ENCODE measurements at places on chromosomes 13 and 19.

- no peak for DNase-seq
These were observed 68.2 kb downstream of the RAP2A start for GRCh38 chr13:97502181-97502580.

GRCh38 chr13:34897220-34897619 is 44.9 kb upstream of the NBEA start:
- DNase-seq = no peak

- DNase-seq = no peak
These were observed 2.2 kb downstream of the CERS1 start for GRCh38 chr19:18893587-18894253.

DNA sequence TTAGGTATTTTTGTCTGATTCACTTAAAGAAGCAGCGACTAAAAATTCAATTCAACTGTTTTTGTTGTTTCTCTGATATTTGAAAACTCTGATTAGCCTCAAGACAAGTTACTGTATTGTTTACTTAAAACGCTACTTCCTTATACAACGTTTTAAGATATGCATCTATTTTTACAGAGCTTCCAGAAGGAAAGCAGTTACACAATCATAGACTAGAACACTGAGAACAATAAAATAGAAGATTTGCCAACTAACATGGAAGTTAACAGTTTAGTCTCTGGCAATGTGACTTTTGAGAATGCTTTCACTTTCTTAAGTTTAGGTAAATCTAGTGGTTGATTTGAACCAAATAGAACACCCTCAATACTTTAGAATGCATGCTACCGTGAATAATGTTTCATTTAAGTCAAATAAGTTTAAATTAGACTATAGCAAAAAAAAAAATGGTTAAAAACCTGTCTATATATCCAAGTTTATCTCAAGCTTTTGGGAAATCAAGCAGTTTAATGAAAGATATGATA is 614.8 kb downstream of the DACH1 start:
- no peak for DNase-seq

DNA sequence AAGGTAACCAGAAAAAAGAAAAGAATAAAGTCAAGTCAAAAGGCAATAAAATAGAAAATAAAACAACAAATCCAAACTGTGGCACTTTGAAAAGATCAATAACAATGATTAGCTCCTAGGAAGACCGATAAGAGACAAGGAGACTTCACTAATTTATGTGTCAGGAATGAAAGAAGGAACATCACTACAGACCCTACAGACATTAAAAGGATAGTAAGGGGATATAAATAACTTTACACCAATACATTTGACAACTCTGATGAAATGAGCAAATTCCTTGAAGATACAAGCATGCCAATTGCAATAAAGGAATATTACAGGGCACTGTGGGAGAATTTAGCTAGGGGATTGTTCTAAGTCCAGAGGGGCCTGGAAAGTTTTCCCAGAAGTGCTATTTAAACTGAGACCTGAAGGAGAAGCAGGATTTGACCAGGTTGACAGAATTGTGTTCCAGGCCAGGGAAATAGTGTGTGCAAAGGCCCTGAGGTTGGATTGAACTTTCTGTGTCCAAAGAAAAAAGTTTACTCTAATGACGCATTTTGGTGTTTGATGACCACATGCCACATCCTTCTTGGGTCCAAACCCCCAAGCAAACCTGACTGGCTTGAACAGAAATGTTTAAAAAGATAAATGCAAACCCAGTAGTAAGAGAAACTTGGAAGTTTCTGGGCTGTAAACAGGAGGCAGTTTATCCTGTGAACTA is 1.6 kb upstream of the C19orf38 start:
- DNase-seq = no peak

DNA sequence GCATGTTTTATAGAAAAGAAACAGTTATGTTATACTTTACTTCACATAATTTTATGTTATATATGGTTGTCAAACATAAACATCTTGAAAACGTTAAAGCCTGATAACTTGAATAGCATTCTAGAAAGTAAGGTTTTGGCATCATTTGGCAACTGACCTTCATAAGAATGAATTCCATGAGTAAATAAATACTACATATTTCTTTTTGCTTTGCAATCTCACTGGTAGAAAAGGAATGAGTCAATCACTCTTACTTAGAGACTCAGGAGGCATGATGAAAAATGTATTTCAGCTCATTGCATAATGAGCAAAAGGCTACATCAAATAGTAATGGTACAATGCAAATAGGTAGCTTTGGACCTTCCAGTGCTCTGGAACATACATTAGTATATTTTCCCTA is 1381.9 kb downstream of the EFNB2 start:
- no peak for DNase-seq

DNA sequence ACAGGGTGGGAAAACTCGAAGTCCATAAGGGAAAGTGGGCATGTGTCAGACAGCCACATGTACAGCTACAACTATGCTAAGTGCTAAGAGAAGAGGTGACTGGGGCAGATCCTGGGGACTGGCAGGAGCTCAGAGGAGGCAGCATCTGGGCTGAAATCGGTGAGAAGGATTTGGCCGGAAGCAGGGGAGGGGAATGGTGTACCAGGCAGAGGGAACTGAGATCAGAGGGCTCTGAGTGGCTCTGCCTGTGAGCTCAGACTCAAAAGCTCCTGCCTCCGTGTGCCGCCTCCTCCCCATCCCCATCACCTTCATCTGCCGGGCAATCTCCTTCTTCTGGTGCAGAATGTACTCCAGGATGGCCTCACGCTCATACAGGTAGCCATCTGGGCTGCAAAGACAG is 21.8 kb downstream of the NOSIP start:
- DNase-seq = no peak

- DNase-seq = peak; percentile 72
These were observed 22.3 kb downstream of the IER2 start for GRCh38 chr19:13172346-13173138.

DNA sequence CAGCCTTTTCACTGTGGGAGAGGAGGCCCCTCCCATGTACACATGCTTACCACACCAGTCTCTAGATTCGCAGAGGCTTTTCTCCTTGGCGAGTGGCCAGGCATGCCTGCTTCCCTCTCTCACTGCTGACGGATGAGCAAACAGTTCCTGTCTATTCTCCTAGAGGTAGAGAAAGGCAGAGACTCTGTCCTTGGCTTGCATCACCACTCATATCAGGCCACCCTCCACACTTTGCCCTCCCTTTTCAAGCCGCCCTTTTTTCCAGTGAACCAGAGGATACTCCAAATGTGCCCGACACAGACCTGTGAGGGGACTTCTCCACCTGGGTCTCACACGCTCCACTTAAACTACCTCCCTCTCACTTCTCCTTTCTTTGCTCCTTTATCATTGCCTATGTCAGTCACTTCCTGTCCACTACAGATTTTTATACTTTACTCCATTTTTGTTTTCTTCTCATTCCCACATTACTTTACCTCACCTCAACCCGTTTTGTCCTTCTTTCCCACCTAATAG is 284.6 kb downstream of the DNAJC15 start:
- peak; percentile 34 for DNase-seq

GRCh38 chr13:111371720-111372119 is 51.3 kb downstream of the TEX29 start:
- no peak for DNase-seq

GRCh38 chr19:50803633-50804419 is 13.6 kb downstream of the ACP4 start:
- no peak for DNase-seq

DNA sequence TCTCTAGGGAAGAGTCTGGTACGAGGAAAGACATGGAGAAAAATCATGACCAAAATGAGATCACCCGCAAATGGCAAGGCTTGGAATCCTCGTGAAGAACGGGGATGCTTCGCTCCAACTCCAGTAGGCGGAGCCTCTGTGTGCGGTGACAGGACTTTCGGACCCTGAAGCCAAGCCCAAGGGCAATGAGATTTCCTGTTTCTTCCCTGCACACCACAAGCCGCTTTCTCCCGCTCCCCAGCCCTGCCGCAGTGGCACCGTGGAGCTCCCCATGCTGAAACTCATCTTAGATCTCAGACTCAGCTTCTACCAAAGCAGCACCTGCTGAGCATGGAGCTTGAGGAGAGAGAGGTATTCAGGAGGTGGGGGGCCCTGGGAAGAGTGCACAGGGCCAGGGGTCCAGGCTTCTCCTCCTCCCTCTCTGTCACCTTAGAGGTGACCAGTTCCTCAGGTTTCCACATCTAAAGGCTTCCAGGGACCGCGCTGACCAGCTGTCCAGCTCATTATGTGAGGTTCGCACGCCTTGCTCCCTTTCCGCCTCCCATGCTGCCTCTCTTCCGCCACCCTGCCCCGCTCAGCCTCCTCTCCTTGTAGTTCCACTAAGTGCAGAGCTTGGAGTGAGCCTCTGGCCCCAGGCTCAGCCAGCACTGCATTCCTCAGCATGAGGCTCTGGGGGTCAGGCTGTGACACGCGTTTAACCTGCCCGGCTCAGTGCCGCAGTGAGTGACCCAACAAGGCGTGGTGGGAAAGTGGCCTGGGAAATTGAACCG is 153.8 kb upstream of the SOX1 start:
- DNase-seq = no peak

GRCh38 chr13:58247080-58247479 is 615.5 kb downstream of the PCDH17 start:
- no peak for DNase-seq

DNA sequence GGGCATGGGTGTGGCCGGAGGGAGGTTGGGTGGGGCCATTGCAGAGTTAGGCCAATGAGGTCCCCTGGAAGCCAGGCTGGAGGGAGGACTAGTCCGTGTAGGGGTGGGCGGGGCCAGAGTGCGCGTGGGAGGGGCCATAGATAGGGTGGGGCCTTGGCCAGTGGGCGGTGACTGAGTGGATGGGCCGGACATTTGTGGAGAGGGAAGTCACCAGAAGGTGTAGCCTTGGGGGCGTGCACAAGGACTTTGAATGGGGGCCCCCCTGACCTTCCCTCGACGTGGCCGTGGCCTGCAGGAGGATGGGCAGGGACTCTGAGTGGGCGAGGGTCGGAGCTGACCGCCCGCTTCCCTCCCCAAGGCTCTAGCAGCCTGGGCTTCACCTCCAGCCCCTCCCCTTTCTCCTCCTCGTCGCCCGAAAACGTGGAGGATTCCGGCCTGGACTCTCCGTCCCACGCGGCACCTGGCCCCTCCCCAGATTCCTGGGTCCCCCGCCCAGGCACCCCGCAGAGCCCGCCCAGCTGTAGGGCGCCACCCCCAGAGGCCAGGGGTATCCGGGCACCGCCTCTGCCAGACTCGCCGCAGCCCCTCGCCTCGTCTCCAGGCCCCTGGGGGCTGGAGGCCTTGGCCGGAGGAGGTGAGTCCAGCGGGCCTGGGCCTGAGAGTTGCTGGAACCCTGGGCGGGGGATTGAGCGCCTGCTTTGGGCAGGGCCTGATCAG is 16.5 kb upstream of the B3GNT3 start:
- no peak for DNase-seq

- no peak for DNase-seq
These were observed 36.4 kb upstream of the TNFAIP8L1 start for GRCh38 chr19:4602915-4603314.

DNA sequence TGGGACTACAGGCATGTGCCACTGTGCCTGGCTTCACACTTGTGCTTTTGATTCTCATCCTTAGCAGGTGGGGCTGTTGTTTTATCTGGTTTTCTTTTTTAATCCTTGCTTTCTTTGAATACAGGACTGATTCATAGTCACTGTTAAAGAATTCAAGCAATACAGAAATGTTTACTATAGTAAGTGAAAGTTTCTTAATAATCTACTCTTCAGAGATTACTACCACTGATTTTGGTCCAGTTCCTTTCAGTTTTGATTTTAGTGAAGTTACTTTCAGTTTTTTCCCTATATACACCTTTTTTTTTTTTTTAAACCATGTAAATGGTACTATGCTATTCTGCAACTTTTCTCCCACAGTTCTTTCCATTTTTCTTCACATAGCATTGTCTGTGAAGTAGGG is 53.6 kb downstream of the GATAD2A start:
- DNase-seq = no peak

DNA sequence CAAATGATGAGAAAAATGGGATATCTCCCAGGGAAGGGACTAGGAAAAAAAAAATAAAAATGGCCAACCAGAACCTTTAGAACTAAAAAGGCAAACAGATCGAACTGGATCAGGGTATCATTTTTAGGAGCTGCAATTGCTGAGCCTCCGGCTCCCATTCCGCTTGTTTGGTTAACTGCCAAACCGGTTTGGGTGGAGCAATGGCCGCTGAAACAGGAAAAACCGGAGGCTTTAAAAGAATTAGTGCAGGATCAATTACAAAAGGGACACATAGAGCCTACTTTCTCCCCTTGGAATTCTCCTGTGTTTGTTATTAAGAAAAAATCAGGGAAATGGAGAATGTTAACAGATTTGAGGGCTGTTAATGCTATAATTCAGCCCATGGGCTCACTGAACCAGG is 12.7 kb upstream of the ZNF443 start:
- DNase-seq = peak; percentile 20

DNA sequence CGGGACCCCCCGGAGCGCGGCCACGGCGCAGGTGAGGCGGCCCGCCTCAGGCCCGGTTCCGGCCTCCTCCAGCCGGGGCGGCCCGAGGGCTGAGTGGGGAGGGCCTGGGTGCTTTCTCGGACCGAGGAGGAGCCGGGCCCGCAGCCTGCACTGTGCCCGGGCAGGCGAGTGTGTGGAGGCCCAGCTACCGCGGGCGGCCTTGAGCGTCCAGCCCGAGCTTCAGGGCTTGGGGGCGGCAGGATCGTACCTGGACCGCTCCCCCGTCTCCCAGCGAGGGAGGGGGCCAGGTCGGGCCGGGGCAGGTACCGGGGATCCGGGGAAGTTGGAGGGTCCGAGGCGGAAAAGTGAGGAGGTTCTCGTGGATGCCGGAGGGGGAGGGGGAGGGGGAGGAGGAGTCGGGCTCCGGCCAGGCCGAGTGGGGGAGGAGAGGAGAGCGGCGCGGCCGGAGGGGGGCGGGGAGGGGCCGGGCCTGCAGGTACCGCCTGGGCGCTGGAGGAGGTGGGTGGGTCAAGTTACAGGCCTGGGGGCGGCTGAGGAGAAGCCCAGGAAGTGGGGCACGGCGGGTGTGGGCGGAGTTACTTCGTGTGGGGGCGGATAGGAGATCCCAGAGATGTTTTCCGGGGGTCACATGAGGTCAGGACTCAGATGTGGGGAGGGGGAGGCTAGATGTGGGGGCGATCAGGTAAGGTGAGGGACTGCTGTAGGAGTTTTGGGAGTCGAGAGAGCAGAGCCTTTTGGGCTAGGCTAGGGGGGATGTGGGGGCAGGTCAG is 545 bp downstream of the NACC1 start:
- DNase-seq = peak; percentile 42

- DNase-seq = peak; percentile 79
These were observed 5.6 kb upstream of the DPF1 start for GRCh38 chr19:38229585-38230073.

DNA sequence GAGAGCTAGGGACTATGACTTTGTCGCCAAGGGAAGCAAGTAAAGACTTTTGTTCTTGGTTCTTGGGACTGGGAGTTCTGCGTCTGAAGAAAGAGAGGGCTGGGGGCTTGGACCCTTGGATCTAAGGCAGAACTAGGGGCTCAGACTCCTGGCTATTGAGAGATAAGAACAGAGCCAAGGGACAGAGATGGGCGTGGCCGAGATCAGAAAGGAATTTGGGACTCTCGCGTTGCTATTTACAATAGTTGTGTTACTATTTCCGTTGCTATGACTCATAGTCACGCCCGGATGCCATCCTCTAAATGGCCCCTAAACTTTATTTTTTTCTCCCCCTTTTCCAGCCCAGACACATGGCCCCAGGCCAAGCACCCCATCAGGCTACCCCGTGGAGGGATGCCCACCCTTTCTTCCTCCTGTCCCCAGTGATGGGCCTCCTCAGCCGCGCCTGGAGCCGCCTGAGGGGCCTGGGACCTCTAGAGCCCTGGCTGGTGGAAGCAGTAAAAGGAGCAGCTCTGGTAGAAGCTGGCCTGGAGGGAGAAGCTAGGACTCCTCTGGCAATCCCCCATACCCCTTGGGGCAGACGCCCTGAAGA is 759 bp downstream of the PPP1R15A start:
- peak; percentile 84 for DNase-seq

Data from mammary epithelial cell (primary cell).